ENCODE measurements at places on chromosomes 3 and 15.

GRCh38 chr3:148873270-148873927 lies 8.3 kb downstream of the CPA3 start:
- no peak for DNase-seq

- no peak for DNase-seq
Measured at GRCh38 chr15:51312166-51313073, 26.0 kb downstream of the CYP19A1 start.

- no peak for DNase-seq
Measured at GRCh38 chr3:123067689-123068600, 1.1 kb downstream of the PDIA5 start.

GRCh38 chr3:37741644-37742043 lies 120.0 kb upstream of the CTDSPL start:
- no peak for DNase-seq

DNA sequence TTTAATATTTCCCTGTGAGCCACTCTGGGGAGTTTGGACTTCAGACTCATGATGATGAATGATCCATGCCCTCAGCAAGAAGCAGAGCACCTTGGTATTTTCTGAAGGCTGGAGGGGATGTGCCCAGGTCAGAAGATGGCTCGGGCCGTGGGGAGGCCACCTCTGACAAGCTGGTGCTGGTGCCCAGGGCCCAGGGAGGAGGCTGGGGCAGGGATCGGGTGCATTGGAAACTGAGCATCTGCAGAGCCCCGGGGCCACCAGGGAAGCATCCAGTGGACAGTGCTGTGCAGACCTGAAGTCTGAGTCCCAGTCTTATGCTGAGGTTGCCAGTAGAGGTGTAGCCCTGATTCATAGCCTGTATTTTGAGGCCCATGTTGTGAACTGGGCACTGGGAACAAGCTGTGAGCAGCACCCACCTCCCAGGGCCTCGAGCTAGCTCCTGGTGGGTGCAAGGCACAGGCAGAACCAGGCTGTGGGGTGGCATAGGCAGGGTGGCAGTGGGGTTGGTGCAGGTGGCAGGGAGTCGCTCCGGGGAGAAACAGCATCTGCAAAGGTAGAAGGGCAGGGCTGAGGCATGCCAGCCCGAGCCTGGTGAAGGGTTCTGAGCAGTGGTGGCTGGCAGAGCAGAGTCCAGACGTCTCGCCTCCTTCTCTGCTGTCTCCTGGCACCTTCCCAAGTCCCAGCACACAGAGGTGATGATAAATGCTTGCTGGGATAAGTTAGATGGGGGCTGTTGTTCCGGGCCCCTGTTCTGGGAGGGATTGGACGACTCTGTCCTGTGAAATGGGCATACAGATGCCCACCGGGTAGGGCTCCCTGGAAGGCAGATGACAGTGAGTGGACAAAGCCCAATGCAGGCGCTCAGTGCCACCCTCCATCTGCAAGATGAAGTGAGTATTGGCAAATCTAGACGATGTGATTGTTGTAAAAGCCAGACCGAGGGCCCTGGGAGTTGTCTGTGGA lies 10.6 kb downstream of the DNAJB8 start:
- DNase-seq: no peak

DNA sequence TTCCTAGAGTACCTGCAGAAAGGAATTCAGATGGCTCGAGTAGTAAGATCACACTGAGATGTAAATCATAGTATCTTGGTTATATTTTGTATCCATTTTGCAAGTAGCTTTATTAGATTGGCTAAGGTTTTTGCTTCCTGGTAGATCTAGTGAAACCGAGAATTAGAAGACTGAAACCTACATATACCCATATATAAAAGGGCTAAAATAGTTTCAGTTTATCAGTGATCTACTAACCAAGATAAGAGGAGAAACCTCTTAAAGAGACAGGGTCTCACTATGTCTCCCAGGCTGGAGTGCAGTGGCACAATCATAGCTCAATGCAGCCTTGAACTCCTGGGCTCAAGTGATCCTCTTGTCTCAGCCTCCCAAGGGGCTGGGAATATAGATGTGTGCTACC lies 135.3 kb downstream of the PCCB start:
- no peak for DNase-seq

DNA sequence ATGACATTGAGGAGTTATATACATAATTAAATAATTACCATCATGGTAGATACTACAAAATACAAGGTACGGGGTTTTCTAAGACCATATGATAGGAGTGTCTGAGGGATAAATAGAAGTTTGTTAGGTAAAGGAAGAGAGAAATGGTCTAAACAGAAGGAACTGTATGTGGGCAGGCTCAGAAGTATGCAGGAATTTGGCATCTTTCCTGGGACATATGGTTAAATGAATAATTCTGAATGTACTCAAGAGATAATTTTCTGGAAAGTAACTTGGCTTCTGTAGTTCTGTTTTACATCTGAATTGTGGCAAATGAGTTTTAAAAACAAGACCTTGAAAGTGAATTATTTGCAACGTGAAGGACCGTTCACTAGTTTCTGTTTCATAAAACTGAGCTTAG lies 17.5 kb downstream of the LMCD1 start:
- DNase-seq: no peak

DNA sequence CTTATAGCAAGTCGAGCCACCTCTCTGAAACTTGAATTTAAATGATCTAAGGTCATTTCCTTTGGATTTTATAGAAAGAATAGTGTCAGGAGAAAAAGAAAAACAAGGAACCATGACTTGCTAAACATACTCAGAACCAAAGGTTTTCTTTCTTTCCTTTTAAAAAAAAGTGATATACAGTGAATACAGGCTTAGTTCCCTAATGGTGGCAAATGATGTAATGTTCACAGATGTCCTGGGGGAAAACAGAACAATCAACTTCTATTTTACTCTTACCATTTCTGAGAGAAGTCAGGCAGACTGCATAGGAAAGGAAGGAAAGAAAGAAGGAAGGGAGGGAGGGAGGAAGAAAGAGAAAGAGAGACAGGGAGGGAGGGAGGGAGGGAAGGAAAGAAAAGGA lies 56.5 kb downstream of the ST6GAL1 start:
- no peak for DNase-seq

DNA sequence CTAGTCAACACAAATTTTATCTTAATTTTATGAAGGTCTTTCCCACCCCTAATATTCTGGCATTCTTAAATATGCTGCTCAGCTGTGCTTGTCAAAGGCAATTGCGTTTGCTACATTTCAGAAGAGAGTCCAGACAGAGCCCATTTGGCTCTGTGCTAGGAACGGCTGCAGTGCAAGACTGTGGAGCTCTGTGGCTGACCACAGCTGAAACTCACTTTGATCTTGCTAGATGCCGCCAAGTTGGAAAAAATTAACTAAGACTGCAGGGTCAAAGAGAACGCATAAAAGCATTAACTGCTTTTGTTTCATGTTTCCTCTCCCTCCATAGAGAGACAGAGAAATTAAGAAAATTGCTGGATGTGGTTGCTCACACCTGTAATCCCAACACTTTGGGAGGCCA lies 7.6 kb upstream of the PPP1R2 start:
- no peak for DNase-seq

DNA sequence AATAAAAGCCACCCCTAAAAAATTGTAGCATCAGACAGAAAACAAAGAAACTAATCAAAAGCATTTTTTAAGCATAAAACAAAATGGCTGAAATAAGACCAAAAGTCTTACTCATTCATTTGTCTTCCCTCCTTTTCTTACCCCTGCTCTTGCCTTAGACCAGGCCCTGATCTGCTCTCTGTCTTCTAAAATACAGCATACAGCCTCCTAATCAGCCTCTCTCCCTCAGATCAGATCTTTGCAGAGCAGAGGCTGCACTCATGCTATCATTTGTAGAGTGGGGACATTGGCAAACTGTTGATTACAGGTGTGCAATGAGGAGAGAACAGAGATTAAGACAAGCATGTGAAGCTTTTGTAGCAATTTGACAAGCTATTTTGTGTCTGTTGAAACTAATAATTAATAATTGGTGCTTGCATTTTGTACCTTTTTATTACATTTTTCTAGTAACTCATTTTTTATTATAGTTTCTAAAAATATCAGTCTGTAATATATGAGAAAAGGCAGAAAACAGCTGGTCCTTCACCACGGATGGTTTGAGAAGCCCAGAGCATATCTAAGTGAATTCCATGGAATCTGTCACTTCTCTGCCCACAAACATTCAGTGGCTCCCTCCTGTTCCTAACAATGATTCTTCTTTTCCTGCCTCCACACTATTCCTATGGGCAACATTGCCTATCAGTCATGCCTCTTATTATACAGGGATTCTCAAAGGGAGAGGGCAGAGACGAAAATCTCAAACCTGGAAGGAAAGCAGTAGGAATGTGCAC lies 286.2 kb upstream of the STT3B start:
- no peak for DNase-seq

- DNase-seq: no peak
Measured at GRCh38 chr15:75840659-75841058, 2.6 kb upstream of the UBE2Q2 start.

DNA sequence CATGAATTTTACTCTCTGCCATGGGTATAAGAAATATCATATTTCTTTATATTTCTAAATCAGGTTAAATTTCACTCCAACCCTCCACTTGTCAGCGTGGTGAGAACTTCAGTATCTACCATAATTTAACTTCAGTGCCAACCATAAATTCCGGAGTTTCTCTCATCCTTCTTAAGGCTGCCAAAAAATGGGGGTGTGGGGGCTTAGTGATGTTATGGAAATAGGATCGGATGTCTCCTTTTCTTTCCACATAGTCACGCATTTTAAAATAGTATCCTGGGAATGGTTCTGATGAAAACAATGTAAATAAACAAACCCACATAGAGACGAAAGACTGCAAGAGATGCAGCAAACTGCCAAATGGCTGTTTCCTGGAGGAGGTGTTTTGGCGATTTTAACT lies 12.9 kb upstream of the FAM3D start:
- no peak for DNase-seq

GRCh38 chr15:100111125-100112060 lies 230.4 kb downstream of the ADAMTS17 start:
- no peak for DNase-seq

GRCh38 chr3:27591312-27592210 lies 107.4 kb upstream of the SLC4A7 start:
- DNase-seq: no peak

GRCh38 chr3:189331002-189331418 lies 159.2 kb downstream of the TPRG1 start:
- DNase-seq: no peak

DNA sequence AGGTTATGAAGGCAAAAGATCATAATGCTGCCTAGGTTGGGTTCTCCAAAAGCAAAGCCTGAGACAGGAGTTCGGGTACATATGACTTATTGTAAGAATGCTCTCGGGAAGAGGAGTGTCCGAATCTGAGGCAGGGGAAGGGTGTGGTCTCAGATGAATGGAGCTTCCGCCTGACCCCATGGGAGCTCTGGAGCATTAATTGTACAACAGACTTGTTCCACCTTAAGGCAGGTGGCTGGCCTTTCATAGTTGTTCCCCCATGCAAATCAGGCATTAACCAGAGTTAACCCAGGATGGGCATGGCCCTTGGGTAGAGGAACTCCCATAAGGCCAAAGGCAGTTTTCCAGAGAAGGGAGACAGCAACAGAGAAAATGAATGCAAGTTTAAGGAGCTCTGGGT lies 170.6 kb downstream of the MYRIP start:
- DNase-seq: no peak

DNA sequence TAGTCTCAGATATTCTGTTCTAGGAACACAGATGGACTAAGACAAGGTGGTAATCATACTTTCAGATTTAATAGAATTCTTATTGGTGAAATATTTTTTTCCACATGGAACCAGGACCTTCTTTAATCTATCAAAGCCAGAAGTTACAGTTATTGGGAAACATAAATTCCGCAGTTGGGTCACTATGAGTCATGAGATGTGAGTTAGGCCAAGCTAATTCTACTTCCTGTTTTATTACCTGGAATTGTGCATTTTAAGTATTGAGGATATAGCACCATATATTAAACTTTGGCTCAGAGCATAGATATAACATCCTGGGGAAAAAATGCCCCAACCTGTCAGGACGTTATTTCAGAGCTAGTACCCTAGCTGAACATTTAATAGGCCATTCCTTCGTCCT lies 96.4 kb upstream of the P3H2 start:
- no peak for DNase-seq

DNA sequence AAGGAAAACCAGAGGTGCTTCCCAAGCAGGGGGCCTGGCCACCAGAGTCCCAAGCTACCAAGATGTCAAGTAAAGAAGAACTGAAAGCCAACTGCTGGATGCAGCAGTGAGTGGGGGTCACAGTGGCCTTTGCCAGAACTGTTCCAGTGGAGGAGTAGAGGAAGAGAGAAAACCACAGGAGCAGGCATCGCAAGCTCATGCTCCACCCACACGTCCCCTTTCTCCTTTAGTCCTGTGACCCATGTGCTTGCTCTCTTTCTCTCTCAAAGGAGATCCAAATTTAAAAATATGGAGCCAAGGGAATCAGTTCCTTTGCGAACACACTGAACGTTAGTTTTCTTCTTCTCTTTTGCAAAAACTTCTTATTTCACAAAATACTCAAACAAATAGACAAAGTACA lies 12.4 kb upstream of the ABHD2 start:
- DNase-seq: no peak
